RCC 7860 (cell line): ENCODE measurements at places on chromosomes 1 and 21.

DNA sequence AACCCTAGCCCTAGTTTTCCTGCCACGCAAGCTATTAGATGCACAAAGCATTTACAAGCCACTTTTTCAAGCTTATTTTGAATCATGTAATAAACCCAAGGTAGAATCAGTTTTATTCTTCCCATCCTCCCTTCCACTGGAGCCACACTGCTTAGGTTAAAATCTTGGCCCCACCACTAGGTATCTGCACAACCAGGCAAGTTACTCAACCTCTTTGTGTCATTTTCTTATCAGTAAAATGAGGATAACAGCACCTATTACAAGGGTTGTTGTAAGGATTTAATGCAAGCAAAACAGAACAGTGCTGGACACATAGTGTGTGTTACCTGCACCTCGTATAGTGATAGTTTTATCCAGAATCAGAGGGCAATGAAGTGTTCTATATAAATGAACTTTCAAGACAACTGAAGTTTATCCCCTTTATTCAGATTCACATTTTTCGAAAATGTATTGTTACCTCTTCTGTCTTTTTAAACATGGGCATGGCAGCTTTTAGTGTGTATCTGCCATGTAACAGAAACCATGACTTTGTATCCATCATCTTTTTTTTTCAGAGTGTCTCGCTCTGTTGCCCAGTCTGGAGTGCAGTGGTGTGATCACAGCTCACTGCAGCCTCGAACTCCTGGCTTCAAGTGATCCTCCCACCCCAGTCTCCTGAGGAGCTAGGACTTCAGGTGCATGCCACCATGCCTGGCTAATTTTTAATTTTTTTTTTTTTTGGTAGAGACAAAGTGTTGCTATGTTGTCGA is 17.2 kb upstream of the TTC39A start:
- DNase-seq, result no peak

- DNase-seq, result no peak
These were observed 306.2 kb downstream of the NFIA start for GRCh38 chr1:61388566-61388965.

DNA sequence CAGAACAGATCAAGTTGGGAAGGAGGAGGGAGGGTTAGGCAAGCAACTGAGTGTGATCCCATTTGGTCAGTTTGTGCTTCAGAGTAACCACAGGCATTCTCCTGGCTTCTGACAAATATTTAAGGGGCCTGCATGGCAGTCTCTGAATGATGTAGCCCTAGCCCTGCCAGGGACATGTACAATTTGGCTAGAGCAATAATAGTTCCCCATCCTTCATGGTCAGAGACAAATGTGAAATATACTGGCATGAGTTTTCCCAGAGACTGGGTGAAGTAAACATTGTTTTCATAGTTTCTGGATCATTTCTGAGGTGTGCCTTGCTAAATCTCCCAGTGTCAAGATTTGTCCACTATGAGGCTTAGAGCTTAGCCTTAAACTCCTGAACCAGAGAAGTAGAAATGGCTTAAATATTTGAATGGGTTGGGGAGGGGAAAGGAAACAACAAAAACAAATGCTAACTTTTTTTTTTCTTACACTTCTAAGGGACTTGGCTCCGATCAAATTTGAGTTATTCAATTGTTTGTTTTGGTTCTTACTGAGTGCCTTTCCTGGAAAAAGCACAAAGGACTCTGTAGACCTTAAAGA is 42.0 kb upstream of the UBE2U start:
- DNase-seq, result no peak

GRCh38 chr1:47432071-47433036 is 5.5 kb upstream of the FOXD2 start:
- DNase-seq, result no peak

DNA sequence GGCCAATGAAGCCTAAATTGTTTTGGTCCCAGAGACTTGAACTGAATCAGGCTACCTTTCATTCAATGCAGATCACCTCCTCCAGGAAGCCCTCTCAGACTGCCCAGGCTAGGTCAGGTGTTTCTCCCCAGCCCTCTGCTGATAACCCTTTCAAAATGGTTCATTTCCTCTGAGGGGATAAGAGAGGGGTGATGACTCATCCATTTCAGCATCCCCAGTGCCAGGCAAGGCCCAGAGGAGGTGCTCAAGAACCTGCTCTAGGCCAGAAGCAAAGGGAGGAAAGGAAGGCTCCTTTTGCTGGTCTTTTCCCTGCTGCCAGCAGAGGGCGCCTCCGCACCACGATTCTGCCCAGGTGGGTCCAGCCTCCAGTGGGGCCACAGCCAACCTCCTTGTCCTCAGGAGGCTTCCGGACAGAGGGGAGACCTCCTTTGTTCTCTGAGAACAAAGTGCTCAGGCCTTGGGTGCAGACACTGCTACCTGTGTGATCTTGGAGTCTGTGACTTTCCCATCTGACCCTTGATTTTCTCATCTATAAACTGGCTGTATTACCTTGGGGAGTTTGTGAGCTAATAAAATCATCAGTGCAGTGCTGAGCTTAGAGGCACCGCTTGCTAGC is 45.3 kb upstream of the ARHGEF10L start:
- DNase-seq, result peak; percentile 76

GRCh38 chr1:206478746-206479145 is 8.5 kb downstream of the IKBKE start:
- DNase-seq, result no peak
